ENCODE measurements at places on chromosomes 5 and 9.
A peak's percentile ranks its signal among the peaks of the same experiment; 100 is the strongest.

- DNase-seq = no peak
Measured at GRCh38 chr9:120693700-120694008, 20.6 kb downstream of the MEGF9 start.

- DNase-seq = no peak
Measured at GRCh38 chr9:98809311-98810101, 2.0 kb downstream of the GALNT12 start.

DNA sequence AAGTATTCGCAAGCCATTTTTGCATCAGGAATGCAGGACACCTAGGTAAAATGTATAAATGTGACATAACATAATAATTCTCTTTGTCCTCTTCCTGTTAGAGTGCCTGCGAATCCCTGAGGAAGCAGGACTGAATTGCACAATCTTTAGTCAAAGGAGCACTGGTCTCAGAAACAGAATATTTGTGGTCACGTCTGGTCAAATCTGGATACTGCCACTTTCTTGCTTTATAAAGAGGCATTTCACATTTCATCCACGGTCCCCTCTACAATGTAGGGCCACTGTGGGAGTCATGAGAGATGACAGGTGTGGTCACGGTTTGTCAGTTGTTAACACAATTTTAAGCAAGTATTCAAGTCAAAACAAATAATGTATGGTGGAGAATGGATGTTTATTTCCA, 564.0 kb downstream of the IRX1 start:
- DNase-seq = no peak

DNA sequence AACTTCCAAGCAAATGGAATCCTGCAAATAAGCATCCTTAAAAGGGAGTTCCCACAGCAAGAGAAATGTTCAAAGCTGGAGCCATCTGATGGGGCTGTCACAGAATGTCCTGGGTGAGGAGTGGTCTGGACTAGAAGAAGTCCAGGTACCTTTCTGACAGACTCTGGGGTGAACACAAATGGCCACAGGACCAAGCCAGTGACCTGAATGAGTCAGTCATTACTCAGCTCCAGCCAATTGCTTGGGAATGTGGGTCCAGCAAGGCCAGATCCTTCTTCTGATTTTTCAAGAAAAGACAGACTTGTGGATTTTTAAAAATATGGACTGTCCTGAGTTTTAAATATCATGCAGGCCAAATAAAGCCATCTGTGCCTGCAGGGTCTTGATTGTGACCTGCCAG, 30.1 kb downstream of the GALNT10 start:
- DNase-seq = peak; percentile 55

DNA sequence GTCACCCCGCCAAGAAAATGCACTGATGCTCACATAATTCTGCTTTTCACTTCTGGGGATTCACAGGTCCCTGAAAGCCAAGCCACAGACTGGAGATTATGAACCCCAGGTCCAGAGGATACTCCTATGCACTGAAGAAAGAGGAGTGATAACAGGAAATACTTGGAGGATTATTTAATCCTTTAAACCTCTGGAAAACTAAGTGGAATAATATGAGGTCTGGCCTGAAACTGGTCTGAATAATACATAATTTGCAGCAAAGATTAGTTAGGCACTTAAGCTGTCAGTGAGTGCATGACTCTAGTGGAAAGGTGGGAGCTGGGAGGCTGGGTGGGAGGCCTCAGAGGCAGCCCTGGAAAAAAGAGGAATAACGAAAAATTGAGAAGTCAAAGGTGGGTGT, 45.7 kb downstream of the MARCHF3 start:
- peak; percentile 74 for DNase-seq

GRCh38 chr5:33810491-33811120, 81.2 kb downstream of the ADAMTS12 start:
- DNase-seq = peak; percentile 25

- peak; percentile 4 for DNase-seq
Measured at GRCh38 chr9:83649080-83649479, 26.1 kb downstream of the IDNK start.

- no peak for DNase-seq
Measured at GRCh38 chr9:98300611-98301010, 45.2 kb upstream of the TBC1D2 start.

DNA sequence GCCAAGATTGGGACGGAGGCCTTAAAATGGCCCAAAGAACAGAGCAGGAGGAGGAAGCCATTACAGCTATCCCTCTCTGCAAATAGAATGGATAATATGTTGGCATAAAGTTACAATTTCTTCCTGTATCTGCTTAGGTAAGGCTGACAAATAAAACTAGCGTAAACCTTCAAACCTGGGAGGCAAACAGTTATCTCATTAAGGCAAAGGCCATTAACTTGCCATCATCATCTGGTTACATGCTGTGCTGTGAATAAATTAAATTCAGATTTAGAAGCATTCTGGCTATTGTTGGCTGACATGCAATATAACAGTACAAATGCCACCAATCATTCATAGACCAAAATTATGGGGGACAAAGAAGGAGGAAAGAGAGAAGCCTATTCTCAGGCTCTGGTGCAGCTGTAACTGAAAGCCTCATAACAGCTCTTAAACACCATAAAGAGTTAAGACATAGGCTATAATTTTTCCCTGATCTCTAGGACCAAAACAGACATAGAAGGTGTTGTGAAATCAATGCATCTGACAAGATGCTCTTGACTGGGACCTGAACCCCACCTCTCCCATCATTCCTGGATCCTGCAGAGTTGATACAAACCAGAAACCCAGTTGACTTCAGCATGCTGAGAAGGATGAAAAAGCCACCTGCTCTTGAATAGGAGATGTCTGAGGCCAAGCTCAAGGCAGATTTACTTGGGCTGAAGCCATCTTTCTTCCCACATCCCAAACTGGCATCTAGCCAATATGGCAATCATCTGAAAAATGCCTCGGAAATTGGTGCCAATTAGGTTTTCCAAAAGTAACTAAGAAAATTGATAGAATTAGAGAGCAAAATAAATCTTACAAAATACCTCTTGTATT, 62.5 kb downstream of the PLCXD3 start:
- DNase-seq = no peak

- peak; percentile 16 for DNase-seq
Measured at GRCh38 chr5:142219146-142219545, 105.7 kb downstream of the SPRY4 start.

DNA sequence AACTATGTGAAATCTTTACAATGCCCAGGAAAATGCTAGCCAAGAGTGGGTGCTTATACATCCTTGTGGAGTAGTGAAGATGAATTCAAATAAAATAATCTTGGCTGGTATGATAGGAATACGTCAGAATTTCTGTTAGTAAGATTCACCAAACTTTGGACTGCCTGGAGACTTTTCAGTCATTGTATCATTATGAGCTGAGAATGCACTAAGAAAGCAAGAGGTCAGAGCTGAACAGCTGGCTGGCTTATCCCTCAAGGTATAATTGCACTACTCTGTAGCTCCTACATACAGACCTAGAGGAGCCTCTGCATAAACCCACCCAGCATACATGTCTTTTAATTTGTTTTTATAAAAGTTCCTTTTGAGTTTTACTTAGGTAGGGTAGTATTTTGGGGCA, 568.5 kb upstream of the RIOK2 start:
- DNase-seq = no peak

DNA sequence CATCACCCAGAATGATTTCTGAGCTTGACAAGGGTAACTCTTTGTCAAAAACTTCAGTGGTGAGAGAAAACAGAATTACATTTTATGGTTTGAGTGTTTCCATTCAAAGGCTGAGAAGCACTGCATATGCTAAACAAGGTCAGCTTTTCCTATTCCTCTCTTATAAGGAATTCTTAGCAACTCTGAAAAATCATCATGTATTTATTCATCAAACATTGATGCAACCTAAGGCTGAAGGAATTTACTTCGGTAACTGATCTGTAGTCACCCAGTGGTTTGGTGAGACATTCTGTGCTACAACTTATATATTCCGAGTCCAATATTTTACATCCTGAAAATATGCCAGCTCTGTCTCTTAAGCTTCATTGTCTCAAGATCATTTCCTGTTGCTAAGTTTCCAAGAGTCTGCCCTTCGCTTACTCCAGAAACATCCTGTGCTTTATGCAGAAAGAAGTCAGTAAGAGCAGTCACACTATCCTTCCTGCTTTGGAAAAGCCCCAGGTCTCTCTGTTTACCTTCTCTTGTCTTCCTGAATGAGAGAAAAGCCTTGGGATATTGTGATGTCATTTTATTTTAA, 176.6 kb upstream of the TBCA start:
- DNase-seq = no peak

DNA sequence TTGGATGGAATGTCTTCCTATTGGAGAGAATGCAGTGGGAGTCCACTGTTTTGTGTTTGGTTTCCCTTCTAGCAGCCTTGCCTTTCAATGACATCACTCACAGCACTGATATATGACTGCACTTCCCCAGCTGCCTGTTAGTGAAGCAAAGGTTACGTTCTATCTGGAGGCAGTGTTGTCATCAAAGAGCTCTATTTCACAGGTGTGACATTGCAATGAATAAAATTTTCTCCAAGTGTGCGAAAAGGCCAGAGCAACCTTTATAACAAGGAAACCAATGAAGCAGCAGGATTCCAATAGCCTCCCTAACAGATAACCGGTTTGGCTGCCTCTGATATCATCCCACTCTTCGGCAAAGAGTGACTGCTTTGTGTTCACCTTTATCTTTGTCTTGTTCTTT, 523.5 kb upstream of the ZNF608 start:
- DNase-seq = peak; percentile 15

DNA sequence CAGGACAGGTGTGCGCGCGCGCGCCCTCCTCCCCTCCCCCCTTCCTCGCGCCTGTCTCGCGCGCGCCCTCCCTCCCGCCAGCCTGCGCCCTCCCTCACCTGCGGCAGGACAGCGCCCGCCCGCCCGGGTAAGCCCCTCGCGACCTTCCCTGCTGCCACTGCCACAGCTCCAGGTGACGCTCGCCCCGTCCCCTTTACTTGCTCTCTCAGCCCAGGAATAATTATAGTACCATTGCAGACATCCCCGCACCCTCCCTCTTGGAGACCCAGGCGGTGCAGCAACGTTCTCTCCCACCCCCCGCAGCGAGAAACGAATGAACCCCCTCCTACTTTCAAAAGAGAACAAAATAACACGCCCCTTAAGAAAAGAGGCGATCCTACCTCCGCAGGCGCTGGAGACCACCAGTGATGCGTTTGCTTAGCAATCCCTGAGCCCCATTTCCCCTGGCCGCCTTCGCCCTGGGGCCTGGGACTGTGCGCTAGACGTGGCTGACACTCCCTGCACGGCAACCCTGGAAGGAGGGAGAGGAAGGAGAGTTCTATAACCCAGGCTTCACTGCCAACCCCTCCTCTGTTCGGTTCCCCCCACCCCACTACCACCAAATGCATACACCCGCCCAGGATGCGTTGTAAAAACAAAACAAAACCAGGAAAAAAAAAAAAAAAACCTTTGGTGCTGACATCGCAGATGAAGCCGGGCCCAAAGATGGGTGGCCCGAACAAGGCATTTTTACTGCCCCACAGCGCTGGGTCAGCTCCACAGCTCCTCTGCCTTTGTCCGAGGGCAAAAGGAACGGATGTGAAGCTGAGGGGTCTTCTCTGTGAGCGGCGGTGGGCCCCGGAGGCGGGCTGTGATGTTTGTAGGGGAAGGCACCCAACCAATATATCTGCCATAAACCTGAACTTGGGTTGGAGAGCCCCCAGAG, 5.6 kb upstream of the PURA start:
- DNase-seq = no peak

DNA sequence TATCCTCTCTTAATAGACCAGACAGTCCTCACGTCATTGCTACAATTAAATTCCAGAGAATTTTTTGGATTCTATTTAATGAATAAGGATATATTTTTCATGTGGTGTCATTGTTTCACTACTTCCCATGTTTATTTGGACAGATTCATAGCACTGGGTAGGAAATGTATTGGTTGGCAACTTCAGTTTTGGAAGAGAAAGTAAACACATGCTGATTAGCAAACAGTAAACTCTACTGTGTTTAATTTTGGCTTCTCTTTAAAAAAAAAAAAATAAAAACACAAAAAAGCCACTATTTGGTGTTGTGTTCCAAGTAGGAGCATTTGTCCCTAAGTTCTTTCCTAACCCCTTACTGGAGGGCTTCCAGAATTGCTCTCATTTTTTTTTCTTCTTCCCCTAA, 77.3 kb downstream of the NFIB start:
- DNase-seq = no peak

All from NCI-H226 (cell line).